Ureter (tissue), 1 donor: ENCODE measurements at places on chromosomes 7 and 10.
A peak's percentile ranks its signal among the peaks of the same experiment; 100 is the strongest.

DNA sequence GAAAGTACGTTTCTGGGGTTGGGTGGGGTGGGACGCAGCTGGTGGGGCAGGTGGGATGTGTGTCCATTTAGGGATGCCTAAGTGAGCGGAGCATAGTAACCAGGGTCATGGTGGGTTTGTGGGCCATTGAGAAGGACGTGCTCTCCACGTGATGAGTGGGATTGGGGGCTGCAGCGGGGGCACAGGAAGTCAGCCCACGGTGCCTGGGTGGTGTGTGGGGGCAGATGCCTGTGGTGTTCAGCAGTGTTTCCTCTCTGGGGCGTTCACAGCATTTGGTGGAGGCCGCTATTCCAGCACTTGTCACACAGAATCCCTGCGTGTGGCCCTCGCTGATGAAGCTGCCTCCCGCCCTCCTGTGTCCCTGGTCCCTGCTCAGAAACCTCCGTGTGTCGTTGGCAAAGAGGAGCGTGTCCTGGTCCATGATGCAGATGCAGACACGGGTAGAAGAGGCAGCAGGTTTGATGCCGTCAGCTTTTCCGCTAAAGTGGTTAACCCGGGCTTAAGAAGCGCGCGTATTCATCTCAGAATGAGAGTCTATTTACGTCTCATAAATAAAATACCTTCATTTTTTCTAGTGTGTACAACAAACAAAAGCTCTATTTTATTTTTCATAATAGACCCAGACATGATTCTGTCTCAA is 274.2 kb downstream of the ADARB2 start:
- DNase-seq: no peak

DNA sequence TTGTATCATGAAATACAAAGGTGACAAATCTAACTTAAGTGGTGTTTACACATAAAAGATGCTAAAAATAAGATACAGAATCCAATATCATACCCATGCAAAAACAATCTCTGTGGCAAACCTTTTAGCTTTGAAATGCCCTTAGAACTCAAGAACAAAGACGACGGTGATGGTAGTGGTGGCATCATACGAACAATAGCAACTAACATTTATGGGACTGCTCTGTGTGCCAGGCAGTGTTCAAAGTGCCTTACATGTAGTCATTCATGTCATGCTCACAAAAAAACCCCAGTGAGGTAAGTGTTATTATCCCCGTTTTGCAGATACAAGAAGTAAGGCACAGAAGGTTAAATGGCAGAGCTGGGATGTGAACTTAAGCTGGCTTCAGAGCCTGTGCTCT is 563.9 kb downstream of the PARD3 start:
- no peak for DNase-seq

- no peak for DNase-seq
Observed at GRCh38 chr10:127402596-127403409, 146.3 kb upstream of the NPS start.

- no peak for DNase-seq
Observed at GRCh38 chr10:91250341-91250740, 29.9 kb downstream of the PCGF5 start.

GRCh38 chr7:90404777-90405176 is 1.5 kb downstream of the CLDN12 start:
- DNase-seq: no peak

GRCh38 chr7:96792115-96792514 is 82.5 kb upstream of the SEM1 start:
- no peak for DNase-seq

- DNase-seq: no peak
Observed at GRCh38 chr7:102258073-102258748, 28.5 kb upstream of the SH2B2 start.

DNA sequence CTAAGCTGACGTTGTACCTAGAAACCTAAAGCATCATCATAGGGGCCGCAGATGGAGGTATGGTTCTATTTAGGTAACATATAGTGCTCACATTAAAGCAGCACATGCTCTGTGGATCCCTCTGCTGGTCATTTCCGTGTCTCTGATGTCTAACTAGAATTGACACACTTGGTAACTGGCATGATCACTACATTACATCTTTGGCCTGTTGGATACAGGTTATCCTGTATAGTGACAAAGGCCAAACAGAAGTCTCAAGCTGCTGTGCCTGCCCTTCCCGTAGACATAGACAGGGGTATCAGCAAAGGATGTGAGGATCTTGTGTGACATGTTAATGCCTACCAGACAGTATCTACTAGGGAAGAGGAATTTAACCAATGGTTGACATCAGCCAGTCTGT is 51.2 kb downstream of the KIF5B start:
- no peak for DNase-seq

GRCh38 chr10:71860243-71861029 is 9.4 kb upstream of the PSAP start:
- peak; percentile 93 for DNase-seq
